ENCODE measurements at places on chromosomes 4 and X. TPM values are rescaled to one million over a fixed set of nuclear protein-coding genes. Genes with fewer than 3 reads are reported as not detected.

The SSX5 gene
- total RNA-seq: not detected

The SUPT20HL1 gene
- not detected for total RNA-seq

DNA sequence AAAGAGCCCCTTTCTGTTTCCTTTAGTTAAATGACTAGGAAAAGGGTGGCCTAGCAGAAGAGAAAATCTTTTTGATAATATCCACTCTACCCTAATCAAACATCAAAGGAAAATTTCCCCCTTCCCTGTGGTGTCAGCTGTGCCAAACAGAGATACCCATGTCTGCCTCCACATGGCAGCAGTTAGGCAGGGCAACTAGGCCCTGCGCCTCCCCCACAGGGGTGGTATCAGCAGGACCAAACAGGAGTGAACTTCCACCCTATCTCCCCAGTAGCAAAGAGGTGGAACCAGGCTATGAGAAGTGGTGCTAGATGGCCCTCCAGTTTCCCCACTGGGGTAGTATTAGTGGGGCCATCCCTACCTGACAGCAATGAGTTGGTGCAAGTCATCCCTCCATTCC lies 19.8 kb upstream of the XKRX start:
- DNase-seq: no peak

DNA sequence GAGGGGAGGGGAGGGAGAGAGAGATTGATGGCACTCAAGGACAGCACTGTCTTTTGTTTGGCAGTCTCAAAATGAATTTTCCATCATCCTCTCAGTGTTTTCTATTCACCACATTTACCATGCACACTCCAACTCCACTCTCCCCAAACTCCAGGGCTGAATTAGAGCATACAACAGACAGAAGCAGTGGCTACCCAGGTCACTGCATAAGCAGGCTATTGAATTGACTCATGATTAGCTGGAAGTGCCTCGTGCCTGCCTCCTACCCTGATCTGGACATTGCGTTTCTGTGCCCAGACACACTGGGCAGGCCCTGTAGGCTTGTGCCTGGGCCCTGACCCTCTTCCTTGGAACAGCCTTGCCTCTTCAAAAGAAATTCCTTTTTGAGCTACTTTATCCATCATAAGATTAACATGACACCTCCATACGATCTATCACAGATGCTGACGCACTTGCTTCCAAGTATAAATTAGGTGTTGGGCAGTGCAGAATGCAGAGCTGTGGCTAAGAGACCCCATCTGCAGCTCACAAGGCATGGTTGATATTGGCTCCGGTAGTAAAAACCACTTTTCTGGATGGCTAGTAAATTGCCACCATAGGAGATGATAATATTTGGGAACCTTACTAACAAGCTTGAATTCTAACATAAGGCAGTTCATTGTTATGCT lies 752.9 kb downstream of the RPA4 start:
- DNase-seq: no peak

DNA sequence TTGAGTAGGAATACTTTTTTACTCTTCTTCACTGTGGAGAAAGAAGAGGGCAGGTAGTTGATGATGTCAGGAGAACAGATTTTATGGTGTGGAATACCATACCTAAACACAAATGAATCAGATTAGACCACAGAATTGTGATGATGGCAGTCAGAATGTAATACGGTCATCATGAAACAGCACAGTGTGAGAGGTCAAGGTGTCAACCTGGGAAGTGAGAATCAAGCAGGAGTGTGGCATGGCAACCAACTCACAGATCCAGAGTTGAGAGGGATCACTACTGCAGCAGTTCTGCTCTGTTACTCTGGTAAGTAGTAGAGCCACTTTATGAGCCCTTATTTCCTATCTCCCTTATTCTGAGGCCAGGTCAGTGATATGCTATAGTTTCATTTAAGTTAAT lies 27.7 kb downstream of the METTL14 start:
- DNase-seq: no peak

Data from Right ventricle myocardium superior (tissue), 1 donor.